ENCODE measurements at places on chromosomes 12 and 14.

GRCh38 chr14:104082807-104083206, 2.7 kb upstream of the ASPG start:
- DNase-seq: no peak

DNA sequence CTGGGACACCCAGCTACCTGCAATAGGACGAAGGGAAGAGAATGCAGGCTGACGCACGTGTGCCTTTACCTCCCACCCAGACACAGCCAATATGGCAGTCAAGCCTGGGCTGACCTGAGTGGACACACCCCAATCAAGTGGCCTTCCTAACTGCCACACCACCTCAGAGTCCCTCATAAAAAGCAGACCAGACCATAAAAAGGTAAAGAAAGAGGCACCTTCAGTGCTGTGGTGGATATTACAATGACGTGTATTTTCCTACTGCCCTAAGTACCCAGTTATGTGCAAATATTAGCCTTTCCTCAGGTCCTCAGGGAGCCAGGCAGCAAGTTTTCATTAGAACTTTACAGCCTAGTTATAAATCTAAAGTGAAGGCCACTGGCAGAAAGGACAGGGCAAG, 75.8 kb downstream of the KCNK10 start:
- no peak for DNase-seq

DNA sequence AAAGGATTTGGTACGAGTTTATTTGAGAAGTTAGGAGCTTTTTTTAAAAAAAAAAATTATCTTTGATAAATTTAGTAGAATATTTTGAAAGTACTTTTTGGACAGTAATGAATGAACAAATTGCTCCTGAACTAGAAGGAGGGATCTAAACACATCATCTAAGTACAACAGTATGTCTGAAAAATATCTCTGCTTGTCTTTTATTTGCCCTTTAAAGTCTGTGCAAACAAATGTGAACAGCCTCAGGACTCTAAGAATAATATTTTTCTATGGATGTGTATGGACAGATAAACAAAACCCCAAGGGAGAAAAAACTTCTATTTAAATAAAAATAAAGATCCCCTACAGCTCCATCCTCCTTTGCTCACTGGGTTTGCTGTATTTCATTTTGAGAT, 19.5 kb downstream of the FBXL14 start:
- DNase-seq: no peak

GRCh38 chr12:62458626-62459025, 8.0 kb upstream of the MON2 start:
- DNase-seq: no peak

GRCh38 chr14:57071639-57072038, 197.1 kb downstream of the EXOC5 start:
- no peak for DNase-seq

GRCh38 chr12:104667139-104667538, 210.4 kb downstream of the CHST11 start:
- no peak for DNase-seq

- no peak for DNase-seq
Measured at GRCh38 chr14:78674820-78675219, 504.6 kb downstream of the NRXN3 start.

DNA sequence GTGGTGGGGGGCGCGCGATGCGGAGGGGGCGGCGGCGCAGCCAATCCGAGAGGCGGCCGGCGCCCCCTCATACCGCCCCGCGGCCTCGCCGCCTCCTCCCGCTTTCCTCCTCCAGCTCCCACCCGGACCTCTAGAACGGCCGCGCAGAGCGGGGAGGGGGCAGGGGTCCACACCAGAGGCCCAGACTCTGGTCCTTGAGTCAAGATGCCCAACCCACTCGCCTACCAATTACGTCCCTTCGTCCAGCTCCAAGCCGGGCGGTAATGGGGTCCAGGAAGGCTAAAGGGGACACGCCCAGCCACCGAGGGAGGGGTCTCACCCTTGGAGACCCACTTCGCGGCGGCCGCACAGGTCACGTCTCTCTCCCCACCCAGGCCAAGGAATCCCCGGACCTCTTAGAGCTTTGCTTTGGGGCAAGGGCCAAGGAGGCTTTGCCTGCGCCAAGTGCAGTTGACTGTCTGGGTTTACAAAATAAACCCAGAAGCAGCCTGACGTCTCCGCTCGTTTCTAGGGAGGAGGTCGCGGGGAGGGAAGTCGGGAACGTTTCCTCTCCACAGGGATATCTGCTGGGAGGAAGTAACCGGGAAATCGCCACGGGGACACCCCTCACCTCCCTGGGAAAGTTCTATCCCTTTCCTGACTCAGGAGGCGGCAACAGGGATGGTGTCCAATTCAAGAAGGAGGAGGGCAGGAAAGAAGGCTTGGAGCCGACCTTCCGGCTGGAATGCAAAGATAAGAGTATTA, 394 bp upstream of the AMIGO2 start:
- peak; percentile 87 for DNase-seq

DNA sequence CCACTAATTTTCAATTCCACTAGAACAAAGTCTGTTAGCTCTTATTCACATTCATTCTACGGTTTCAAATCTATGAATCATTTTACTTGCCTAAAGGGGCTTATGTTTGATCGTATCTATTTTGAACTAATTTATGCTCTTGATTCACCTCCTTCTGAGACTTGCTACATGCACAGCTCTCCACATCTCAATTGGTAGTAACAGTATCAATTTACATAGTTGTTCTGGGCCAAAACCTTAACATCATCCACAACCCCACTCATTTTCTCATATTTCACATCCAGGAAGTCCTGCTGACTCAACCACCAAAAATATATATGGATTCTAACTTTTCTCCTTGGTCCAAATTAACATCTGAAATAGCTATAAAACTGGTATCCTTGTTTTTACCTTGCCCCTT, 208.6 kb downstream of the RASSF9 start:
- no peak for DNase-seq

DNA sequence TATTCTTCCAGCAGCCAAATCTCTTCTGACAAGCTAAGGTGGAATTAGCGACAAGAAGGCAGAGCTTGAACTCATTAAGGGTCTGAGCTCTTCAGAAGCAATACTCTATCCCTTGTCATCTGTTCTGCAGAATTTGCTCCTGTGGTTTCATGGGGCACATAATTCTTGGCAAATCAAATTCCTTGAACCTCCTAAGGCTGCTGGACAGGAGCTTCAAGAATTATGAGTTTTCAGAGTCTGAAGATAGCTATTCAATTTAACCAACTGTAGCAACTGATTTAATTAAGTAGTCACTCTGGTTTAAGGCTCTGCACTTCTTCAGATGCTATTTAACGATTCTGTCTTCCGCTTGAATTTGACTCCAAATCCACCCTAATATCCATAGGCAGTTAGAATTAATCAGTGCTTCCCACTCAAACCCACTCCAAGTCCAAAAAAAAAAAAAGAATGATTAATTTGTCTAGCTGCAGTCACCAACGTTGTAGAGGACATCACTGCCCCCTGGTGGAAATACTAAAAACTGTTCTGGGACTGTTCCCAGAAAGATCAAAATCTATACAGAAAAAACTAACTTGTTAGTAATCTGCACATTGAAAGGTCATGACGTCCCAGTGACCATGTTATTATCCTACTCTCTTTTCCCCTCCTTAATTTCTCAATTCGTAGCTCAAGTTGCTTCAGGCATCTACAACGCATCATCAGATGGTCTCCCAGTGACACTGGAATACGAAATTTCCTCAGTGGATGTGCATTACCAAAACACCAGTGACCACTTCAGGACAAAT, 169.9 kb downstream of the KIF21A start:
- DNase-seq: peak; percentile 35

DNA sequence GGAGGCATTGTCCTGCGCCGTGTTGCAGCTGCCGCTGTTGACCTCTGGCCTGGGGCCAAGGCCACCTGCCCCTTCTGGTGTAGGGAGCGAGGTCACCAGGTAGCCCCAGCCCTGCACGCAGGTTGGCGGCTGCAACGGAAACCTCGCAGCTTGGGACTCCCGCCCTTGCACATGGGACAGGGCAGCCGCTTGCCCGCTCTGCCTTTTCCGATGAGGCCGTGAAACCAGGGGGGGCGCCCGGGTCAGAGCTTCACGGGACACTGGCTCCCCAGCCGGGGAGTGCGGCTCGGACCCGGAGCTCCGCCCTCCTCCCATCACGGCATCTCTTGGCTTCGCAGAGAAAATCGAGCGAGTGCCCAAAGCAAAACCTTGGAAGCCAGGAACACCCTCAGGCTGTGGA, 25.4 kb downstream of the DNAH10 start:
- no peak for DNase-seq

DNA sequence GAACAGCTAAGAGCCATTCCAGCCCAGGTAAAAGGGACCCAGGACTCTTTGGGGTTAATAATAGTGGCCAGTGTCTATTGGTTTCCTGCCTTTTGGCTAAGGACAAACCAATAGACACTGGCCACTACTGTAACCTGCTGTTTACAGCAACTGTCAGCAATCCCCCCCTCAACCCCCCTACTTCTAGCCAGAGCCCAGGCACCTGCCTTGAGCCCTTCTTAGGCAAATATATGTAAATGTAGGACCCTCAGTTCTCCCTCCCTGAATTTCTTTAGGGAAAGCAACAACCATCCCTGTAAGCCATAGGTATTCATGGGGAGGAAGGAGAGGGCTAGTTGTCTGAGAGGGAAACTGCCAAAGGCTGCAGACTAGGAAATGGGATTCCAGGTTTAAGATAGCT, 22.3 kb downstream of the HOXC4 start:
- no peak for DNase-seq

DNA sequence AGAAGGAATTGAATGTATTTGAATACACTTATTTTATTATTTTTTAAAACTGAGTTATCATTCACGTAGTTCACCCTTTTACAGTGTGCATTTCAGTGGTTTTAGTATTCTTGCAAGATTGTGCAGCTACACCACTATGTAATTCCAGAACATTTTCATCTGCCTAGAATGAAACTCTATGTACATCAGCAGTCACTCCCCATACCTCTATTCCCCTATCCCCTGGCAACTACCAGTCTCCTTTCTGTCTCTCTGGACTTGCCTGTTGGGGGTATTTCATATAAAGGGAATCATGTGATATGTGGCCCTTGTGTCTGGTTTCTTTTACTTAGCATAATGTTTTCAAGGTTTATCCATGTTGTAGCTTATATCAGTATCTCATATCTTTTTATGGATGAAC, 96.8 kb downstream of the BORCS5 start:
- DNase-seq: no peak

DNA sequence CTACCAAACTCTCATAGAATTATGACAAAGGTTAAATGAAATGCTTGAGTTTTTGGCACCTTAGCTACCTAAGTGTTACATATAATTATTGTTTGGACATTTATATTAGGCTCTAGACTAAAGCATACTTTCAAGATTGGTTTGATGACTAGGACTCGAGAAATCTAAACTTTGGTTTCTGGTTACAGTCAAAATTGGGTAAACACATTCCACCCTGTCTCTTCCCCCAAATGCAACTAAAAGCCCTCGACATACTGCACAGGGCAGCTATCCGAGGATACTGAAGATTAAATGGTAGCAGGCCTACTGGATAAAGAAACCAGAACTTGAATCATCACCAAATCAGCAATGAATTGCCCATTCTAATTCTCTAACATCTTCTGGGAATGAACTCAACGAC, 369.1 kb downstream of the PRKD1 start:
- no peak for DNase-seq

All from NCI-H774 (cell line).